AG09309 (cell line): ENCODE measurements at places on chromosomes 6 and 20.

GRCh38 chr20:6632187-6632586, 135.3 kb upstream of the BMP2 start:
- DNase-seq = no peak

GRCh38 chr20:61940976-61941720, 124.5 kb downstream of the TAF4 start:
- DNase-seq = no peak

DNA sequence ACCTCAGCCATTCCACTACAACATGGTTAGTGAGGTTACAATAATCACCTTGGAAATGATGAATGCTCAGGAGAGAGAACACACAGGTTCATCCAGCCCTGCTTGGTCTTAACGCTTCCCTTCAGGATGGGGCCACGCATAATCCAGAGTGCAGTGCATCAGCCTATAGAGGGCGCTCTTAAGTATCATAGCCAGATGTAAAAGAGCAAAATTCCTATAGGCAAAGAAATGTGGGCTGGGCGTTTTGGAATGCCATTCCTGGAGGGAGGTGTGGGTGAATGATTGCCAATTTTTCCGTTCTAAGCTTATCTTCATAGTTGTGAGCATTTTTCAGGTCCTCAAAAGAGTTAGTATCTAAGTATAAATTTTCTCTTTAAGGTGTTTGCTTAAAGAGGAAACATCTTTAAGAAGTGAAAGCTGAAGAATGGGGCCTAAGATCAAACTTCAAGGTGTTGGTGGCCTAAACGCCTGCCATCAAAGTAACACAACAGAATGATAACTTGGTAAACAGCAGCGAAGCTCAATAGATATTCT, 1.8 kb downstream of the RIPOR2 start:
- no peak for DNase-seq

- no peak for DNase-seq
These were observed 50.2 kb downstream of the HBS1L start for GRCh38 chr6:135004399-135004798.

- DNase-seq = no peak
These were observed 51.6 kb downstream of the CYP24A1 start for GRCh38 chr20:54122189-54122588.

DNA sequence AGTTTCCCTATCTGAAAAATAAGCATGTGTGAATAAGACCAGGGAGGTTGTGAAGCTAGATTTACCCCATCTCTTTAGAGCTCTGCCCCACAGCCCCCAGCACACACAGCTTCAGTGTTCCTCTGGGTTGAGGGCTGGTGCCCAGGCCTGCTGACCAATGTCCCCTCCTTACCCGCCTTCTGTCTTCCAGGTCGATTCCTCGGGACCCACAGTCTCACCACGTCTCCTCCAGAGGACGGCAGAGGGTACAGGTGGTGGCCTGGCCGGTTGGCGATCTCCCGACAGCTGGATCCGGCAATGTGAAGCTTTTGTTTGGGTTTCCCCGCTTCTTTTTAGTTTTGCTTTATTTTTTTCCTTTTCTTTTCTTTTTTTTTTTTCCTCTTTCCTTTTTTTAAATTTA, 42.0 kb downstream of the STK35 start:
- no peak for DNase-seq

DNA sequence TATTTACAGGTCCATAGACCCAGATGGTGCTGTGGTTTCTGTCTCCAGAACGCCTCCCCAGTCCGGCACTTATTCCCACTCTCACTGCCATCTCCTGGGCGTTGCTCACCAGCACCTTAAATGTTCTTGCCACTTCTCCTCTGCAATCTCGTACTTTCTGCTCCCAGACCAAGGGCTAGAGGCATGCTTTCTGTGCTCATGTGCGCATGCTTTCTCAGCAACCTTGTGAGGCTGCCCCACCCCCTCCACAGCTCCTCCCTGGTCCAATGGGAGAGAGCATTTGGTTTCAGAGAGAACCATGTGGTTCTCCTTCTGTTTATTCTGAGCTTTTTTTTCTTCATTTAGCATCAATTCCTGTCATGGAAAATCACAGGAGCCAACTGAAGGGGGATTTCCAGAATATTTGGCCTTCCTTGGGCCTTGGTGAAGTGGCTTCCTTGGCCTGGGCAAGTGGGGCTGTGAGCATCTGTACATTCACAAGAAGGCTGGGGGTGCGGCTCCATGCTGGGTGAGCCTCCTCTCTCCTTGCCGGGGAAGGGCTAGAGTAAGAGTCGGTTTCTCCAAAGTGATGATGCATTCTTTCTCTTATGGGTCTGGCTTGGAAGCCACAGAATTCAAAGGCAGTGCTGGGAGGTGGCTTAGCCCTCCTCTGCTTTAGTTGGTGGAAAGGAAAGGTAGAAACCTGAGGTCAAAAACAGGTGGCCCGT, 66.6 kb downstream of the PHACTR3 start:
- DNase-seq = no peak

DNA sequence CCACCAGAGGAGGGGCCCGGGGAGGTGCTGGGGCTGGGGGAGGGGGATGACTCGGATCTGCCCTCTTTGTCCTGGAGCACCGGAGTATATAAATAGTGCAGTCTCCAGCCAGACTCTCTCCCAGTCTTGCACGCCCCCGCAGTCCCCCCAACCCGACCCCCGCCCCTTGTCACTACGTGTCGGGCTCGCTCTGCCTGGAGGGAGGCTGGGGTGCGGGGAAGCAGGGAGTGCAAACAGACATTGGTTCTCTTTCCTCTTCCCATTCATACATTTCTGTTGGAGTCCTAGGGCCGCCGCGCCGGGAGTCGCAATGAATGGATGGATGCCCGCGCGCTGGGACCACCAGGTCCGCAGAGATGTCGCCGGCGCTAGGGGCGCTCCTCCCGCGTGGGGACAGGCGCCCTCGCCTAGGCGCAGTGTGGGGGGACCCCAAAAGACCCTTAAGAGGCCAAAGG, 179.3 kb downstream of the TBXT start:
- DNase-seq = no peak

DNA sequence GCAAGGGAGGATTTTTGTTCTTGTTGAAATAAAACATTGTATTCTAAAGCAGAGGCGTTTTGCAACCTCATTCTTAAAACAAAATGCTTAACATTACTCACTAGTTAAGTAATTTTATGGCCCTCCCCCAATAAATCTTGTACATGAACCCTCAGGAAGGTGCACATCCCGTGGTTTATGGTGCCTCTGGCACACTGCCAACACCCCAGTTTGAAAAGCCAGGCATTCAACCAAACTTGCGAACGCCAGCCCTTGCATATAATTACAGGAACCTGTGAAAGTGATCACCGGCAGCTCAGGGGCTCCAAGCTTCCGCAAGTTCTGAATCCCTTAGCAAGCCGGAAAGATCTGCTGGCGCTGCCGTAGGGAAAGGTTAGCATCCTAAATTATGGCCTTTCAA, 1109.0 kb upstream of the FLRT3 start:
- no peak for DNase-seq

- DNase-seq = no peak
These were observed 79.7 kb downstream of the MMS22L start for GRCh38 chr6:97203343-97203742.

DNA sequence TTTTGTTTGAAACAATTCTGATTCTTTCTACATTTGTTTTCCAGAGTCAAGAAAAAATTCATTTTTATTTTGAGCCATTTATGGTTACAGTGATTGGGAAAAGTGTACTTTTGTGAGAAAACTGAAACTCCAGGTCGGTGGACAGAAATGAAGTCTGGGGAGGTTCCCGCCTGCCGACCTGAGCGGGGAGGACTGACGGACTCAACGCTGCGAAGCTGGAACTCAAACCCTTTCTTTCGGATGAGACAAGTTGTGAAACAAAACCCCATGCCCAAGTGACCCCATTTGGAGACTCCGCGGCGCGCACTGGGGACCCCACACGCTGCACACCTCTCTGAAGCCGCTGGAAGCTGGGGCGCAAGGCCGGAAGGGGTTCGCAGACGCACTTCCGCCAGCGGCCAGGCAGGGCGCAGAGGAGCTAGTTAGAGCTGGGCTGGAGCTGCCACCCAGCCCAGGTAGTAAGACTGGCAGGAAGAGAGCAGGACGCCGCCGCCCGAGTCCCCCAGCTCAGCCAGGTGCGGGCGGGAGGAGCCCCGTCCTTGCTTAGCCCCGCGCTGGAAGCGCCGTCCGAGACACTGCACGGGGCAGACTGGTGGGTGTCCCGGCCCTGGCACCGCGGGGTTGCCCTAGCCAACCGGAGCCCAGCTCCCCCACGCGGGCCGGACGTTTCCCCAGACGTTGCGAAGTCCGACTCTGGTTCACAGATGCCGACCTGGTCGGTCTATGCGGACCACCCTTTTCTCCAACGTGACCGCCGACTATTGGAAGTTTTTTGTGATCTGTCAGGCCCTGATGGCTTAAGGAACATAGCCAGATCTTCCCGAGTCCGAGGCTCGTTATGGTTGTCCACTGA, 19.8 kb upstream of the ZSCAN16 start:
- DNase-seq = peak; percentile 16

- no peak for DNase-seq
These were observed 235.8 kb downstream of the ALDH8A1 start for GRCh38 chr6:134714113-134714512.

- no peak for DNase-seq
These were observed 114.0 kb downstream of the VEGFA start for GRCh38 chr6:43883847-43884651.

- DNase-seq = no peak
These were observed 32.6 kb downstream of the MDFI start for GRCh38 chr6:41670703-41671360.

DNA sequence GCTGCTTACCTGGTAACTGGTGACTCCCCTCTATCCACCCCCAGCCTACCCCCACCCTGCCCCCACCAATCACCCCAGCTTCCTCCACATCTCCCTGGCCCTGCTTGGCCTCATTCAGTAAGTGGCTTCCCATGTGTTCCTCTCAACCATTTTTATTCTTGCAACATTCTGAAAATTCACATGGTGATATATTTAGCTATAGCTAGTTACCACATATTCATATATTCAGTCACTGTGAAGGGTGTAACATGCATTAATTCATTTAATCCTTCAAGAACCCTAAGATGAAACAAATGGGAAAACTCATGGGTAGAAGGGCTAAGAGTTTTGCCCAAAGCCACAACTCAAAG, 95.4 kb upstream of the CEP85L start:
- DNase-seq = no peak

DNA sequence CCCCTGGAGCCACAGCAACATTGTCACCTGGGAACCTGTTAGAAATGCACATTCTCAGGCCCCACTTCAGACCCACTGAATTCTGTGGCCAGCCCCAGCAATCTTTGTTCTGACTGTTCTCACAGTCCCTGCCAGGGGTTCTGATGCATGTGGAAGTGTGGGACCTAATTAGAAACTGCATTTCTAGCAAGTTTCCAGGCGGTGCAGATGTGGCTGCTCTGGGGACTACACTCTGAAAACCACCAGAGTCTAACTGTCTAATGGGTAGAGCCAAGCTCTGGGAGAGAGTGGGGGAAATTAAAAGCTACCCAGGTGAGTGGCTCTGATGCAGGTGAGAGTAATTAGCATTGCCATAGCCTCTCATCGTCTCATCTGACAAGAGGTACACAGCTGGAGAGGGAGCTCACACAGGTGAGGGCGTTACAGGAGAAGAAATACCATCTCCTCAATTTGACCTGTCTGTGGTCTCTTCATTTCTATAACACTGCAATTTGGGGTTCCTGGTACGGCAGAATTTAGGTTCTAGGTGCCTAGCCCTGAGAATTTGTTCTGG, 66.0 kb downstream of the SNX5 start:
- no peak for DNase-seq

DNA sequence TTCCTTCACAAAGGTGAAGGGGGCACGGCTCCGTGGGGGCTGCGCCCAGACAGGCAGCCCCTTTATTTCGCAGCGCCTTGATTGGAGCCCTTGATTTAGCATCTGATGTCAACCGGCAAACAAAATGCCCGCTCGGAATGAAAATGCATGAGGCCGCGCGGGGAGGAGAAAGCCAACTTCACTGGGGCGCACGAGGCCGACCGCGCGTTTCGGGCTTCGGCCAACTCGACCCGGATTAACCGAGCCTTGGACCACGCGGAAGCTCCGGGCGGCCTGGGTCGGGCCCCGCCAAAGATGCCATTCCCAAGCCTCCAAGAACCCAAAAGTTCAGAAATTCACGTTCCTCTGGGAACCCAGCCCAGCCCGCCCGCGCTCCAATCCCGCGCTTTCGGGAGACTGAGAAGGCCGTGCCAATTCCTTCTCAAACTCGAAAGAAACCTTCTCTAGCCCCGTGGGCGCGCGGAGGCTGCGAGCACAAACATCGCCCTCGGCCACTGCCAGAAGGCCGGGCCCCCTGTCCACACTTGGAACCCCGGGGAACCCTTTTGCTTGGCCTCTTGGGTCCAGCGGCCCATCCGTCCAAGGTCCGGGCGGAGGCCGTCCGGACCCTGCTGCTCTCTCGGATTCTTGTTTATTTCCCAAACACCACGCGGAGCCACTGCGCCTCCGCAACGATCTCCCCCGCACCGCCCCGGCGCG, 879 bp upstream of the INSM1 start:
- no peak for DNase-seq

DNA sequence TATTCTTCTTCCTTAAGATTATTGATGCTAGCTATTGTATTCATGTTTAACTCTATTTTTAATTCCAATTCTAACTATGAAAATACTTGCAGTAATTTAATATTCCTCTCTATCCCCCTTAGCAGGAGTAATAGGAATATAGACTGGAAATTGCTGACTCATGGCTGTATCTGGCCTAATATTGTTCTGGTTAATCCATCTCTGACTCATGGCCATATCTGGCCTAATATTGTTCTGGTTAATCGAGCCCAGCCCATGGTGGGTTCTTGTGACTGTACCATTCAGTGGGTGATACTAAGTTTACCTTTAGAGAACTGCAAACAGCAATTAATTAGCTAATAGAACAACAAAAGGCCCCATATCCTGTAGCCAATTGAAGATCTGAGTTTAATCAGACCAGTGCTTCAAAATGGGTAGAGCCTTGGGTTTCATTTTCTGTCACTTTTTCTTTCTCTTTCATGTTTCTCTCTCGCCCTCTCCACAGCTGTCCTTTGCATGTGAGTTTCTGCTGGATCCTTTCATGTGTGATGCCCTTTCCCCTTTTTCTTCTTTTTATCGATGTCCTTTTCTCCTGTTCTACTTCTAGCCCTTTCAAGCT, 50.6 kb downstream of the SLC22A3 start:
- no peak for DNase-seq

GRCh38 chr6:148195511-148195910, 147.1 kb upstream of the SASH1 start:
- no peak for DNase-seq

DNA sequence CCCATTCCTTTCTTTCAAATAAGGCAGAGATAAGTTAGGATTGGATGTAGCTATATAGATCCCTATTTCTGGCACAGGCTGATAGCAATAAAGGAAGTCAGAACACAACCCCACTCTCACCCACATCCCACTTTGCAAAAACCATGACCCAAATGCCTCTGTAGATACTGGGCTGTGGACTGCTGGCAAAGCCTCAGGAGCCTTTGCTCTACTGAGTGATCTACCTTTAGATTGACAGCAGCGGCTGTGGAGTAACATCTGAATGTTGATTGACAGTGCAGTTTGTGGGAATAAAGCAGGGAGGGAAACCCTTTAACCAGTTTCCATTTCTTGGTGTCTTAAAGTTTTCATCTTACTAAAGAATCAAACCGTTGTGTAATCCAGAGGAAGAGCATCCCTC, 6.7 kb upstream of the TMEM30A start:
- no peak for DNase-seq
